ENCODE measurements at places on chromosomes 1 and 21. TPM values are rescaled to one million over a fixed set of nuclear protein-coding genes. Genes with fewer than 3 reads are reported as not detected.

DNA sequence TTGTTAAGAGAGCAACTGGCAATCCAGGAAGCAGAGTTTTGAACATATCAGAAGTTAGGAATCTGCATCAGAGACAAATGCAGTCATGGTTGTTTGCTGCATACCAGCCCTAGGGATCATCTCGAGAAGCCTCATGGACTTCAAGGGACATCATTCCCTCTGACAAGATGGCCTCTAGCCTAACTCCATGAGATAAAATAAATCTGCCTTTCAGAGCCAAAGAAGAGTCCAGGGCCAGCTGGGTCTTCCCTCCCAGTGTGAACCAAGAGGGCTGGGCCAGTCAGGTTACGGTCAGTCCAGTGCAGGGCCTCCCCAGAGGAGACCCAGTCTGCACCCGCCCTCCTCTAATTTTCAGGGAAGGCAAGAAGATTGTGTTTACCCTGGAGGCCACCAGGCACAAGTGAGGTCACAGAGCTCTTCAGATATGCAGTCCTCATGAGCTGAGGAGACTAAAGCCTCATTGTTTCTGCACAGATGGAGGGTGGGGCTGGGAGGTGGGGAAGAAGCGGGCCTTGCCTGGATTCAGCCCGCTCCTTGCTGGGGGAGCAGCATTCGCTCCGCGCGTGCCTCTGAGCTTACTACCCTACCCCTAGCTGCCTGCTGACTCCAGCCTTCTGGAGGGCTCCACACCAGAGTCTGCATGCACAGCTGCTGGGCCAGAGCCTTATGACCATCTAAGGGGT is 52.8 kb downstream of the CAPN2 start:
- DNase-seq, result no peak

- peak; percentile 75 for DNase-seq
Measured at GRCh38 chr1:62841587-62842169, 57.7 kb downstream of the ATG4C start.

DNA sequence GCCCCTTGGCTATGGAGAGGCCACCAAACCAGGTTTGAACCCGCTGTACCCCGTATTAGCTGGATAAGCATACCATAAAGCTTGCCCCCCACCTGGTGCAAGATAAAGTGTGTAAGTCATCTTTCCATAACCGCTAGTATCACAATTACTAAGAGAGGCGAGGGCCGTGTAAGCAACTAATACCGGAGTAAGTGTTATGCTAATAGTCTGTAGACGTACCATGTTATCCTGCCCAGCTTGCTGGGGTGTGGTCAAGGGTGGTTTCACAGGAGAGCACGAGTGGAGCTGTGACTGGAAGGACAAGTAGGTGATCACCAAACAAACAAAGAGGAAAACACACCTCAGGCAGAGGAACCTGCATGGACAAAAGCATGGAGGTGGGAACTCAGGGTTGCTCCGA is 3.6 kb upstream of the TNFRSF1B start:
- DNase-seq, result no peak

DNA sequence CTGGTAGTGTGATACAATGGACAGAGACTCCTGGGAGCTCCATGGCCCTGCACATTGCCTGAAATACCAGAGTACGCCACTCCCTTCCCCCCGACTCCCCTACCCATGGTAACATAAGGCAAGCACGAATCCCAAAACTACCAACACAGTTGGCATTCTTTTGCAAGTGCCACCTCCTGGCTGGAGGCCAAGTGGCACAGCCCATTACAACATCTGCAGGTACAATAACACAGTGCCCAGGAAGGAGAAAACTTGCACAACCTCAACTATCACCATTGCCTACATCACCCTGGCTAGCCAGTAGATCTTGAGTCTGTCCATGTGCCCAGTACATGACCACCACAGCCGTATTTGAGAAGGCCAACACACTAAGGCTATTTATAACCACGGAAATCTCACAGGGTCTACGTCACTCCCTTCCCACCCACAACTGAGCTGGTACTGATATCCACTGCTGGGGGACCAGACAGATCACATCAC is 11.7 kb downstream of the ADAMTS1 start:
- DNase-seq, result peak; percentile 40

DNA sequence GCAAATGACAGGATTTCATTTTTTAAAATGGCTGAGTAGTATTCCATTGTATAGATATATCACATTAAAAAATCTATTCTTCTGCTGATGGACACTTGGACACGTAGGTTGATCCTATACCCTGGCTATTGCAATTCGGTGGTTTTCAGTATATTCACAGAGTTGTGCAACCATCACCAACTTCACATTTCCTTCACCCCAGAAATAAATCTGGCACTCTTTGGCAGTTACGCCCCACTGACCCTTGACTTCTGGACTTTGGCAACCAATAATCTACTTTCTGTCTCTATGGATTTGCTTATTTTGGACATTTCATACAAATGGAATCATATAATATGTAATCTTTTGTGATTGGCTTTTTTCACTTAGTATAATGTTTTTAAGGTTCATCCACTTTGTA is 35.9 kb downstream of the MAP3K7CL start:
- no peak for DNase-seq

DNA sequence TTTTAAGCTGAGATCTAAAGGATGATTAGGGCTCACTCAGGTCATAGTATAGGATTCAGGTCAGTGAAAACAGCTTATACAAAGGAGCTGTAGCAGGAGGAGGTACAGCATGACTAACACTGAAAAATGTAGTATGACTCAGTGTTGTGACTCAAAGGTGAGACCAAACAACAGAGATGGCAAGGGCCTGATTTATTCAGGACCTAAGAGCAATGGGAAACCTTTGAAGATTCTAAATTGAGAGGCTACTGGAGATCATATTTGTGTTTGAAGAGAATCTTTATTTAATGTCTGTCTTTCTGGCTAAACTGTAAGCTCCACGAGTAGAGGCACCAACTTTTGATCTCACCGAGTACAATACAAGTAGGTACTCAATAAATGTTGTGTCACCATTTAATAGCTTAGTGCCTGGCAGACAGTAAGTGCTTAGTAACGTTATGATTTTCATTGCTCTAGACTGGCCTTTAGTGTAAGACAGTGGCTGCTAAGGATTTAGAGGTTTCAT is 43.5 kb downstream of the PRKAA2 start:
- DNase-seq, result peak; percentile 39

DNA sequence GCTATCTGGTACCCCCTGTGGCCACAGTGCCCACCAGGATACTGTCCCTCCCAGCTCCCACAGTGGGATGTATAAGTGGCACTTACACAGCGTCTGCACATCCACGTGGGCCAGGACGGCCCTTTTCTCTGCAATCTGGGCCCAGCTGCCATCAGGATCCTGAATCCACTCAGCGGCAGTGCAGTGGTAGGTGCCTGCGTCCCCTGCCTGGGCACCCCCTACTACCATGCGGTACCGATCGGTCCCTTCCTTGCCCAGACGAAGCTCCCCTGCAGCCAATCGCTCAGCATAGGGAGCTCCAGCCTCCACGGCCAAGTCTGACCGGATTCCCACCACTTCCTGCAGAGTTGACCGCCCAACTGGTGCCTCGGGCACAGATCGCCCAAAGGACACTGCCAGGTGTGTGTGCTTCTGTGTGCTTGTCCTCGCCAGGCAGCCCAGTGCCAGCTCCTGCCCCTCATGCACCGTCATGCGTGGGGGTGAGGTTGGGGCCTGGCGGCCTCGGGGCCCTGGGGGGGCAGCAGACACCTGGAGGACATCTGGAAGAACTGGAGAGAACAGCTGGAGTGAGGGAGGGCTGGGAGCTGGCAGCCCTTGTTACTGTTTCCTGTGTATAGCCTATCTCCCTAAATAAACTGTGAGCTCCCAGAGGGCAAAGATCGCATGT is 4.7 kb downstream of the IGSF8 start:
- no peak for DNase-seq

GRCh38 chr1:73359001-73359400 is 839.0 kb downstream of the LRRIQ3 start:
- no peak for DNase-seq

DNA sequence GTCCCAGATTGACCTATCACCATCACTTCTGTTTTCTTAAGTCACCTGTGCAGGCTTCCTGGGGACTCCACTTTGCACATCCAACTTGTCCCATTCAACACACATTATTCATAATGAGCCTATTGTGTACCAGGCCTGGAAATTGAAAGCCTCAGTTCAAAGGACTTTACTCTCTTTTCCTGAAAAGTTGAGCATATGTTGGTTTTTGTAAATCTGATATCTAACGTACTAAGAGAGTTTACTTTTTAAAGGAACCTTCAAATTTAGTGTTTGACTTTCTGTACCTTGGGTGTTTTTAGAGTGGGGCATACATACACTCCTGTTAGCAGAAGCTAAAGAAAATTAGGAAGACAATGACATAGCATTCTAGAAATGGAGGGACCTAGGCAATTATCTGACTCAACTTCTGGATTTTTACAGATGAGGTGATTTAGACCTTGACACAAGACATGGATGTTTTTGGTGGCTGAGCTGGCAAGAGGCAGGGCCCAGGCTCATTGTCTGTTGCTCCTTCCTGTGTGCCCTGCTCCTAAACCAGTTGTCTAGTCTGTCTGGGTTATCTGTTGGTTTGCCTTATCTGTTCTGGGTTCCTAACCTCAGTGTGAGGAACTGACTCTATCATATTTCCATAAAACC is 336.5 kb downstream of the RPS6KC1 start:
- no peak for DNase-seq

DNA sequence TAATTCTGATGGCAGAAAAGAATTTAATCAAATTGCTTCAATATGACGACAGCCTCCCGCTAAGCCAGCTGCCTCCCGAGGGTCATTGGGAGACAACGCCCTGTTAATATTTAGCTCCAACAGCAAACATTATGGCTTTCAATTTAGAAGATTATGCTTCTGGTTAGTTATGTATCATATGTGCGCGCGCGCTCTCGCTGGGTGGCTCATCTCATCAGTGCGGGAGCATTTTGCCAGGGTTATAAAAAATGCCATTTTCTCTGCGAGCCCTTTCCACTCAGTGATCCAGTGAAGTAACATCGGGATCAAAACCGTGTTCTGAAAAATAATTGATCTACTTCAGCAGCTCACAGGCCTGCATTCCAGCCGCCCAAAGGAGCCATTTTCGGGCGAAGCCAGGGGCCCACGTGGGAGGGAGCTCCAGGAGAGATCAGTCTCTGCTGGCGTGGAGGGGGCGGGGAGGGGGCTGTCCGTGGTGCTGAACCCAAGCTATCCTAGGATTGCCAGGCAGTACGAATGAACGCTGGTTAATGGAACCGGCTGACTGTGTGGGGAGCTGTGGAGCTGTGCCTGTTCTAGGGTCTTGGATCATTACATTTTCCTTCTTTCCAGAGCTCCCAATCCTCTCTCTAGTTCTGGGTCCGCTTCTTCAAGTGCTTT is 219.1 kb upstream of the ZC3H12A start:
- DNase-seq, result no peak

- DNase-seq, result no peak
Measured at GRCh38 chr1:88979749-88980116, 12.7 kb downstream of the KYAT3 start.

DNA sequence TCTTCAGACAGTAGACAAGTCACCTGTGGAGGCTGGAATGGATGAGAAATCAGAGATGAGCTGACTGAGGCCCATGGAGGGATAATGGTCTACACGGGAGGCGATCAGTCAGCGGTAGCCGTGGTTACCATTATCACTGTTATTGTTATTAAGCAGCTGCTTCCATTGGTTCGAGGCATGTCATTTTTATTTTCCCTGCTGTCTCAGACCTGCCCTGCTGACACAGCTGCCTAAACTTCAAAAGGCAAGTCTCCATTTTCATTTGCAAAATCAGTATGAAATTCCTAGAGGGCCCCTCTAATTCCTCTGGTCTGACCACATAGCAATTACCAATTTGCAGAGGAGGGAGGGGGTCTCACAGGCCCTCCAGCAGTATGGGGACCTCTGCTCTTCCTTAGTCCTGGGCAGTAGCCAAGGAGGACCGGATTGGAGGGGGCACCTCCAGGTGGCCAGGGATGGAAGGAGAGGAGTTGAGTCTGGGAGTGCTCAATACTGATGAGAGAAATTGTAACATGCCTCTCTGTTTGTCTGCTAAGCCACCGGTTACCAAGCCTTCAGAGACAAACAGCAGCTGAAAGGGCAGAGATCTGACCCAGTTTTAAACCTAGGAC is 184.2 kb downstream of the TRABD2B start:
- DNase-seq, result no peak

The COL6A2 gene
- 812 TPM for total RNA-seq

The DNAI4 gene
- total RNA-seq, result 9.9 TPM

Measured in fibroblast of villous mesenchyme (primary cell).